IPS DF 6.9 (cell line): ENCODE measurements at places on chromosomes 1 and 21.

GRCh38 chr1:228429007-228429406 lies 12.3 kb upstream of the TRIM17 start:
- no peak for DNase-seq

- no peak for DNase-seq
Measured at GRCh38 chr1:70084314-70084915, 121.0 kb downstream of the LRRC40 start.

DNA sequence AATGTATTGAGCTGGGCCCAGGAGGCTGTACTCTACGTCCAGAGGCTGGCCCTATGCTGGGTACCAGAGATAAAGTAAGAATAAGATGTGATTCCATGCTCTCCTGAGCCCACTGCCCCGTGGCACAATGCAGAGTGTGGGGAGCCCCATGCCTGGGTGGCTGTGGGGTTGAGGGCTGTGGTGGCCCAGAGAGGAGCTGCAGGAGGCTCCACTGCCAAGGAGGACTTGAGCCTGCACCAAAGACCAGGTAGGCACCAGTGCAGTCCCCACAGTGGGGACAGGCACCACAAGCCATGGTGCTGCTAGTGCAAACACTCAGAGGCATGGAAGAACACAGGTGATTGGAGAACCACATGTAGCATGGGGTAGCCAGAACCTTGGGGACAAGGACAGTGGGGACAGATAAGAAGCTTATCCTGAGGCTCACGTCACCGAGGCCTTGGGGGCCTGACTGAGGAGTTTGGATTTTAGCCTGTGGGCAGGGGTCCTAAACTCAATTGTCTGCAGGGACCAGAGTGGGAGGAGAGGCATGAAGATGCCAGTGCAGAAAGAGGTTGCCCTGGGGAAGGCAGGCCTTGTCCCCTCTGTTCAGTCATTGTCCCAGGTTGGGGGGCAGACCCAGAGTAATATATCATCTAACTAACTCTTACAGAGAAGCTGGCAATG lies 21.9 kb upstream of the EPS8L3 start:
- no peak for DNase-seq

DNA sequence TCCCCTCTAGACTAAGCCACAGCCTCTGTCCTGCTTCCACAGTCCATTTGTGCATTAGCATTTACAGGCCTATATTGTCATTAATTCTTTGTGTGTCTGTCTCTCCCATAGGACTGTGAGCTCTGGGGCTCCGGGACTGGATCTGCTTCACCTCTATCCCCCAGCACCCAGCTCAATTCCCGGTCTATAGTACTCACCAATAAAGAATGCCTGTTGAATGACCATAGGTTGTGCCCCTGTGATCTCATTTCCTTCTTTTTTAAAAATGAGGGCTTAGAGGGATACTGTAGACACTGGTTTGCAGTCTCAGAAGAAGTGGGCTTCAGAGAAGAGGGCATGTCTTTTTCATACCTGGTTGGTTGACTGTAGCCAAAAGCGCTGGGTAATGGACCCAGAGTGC lies 8.8 kb upstream of the POU3F1 start:
- DNase-seq: no peak

DNA sequence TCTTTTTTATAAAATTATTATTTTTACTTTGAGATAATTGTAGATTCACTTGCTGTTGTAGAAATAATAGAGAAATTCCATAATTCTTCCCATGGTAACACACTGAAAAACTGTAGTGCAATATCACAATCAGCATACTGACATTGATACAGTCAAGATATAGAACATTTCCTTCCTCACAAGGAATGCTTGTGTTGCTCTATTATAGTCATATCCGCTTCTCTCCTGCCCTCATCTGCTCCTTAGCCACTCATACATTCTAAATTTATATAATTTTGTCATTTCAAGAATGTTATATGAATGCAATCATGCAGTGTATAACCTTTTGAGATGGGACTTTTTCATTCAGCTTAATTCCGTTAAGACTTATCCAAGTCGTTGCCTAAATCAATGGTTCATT lies 320.2 kb downstream of the BARHL2 start:
- DNase-seq: no peak

DNA sequence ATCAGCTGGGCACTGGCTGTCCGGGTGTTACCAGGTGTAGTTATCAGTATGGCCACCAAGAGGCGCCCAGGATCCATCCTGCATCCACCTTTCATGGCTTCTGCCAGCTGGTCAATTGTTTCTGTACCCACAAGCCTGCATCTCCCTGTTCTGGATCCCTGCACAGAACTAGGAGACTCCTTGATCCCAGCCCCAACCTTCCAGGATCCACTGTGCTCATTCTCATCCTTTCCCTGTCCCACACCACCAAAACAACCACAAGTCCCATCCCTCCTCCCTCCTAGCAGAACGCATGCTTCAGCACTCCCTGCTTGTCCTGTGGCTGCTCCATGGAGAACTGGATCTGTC lies 27.2 kb upstream of the FOXE3 start:
- DNase-seq: peak; percentile 41

DNA sequence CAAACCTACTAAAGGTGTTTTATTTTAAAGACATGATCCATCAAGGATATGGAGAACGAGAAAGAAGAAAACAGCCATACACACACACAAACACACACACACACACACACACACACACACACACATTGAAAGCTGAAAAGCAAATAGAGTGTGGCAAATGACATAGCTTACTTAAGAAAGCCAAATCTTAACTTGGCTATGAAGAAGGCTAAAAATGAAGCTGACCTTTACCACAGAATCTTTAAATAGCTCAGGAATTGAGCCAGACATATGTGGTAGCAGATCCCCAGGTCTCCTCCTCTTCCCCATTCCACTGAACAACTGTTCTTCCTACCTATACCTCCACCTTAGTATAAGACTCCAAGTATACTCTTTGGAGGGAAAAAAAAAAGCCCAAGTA lies 185.6 kb downstream of the CLEC20A start:
- no peak for DNase-seq

GRCh38 chr1:209772126-209772525 lies 12.2 kb downstream of the C1orf74 start:
- DNase-seq: no peak

DNA sequence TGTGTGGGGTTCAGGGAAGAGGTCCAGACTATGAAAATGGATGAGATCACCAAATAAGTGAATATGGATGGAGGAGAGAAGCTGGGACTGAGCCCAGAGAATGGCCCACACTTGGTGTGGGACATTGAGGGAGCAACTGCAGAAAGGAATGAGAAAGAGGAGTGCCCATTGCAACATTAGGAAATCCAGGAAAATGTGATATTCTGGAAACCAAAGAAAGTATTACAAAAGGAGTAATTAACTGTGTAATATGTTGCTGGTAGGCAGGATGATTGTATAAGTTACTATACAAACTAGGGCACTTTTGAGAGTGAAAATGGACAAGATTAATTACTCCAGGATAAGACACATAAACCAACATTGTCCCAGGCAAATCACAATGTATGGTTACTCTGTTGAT lies 59.8 kb upstream of the ARTN start:
- DNase-seq: no peak

DNA sequence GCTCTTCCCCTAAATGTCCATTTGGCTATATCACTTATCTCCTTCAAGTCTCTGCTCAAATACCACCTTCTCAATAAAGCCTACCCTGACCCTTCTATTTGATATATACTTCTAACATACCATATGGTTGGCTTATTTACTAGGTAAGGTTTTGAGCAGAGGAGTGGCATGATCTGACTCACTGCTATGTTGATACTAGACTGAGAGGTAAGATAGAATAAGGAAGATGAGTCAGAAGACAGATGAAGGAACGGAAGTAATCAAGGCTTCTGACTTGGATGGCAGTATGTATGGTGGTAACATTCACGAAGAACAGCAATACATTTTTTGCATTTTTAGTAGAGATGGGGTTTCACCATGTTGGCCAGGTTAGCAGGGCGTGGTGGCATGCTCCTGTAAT lies 4.8 kb upstream of the HRNR start:
- DNase-seq: no peak

DNA sequence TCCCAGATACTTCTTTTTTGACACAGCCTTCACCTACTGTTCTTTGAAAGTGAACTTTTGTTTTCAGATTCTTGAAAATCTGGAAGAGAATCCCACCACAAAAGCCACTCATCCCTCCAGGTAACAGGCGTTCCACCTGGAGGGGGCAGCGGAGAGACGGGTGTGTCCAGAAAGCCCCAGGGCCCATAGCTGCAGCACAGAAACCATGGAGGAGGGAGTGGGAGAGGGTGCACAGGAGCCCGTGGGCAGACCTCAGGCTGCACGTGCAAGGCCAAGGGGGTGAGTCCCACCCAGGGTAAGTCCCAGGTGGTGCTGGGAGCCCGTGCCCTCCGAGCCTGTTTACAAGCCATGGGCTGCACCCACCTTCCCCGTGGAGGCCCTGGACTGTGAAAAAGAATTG lies 86.5 kb downstream of the PSMG1 start:
- DNase-seq: peak; percentile 13

GRCh38 chr1:14352897-14353296 lies 245.6 kb upstream of the KAZN start:
- DNase-seq: no peak

GRCh38 chr1:24507405-24507804 lies 4.8 kb downstream of the RCAN3 start:
- no peak for DNase-seq

DNA sequence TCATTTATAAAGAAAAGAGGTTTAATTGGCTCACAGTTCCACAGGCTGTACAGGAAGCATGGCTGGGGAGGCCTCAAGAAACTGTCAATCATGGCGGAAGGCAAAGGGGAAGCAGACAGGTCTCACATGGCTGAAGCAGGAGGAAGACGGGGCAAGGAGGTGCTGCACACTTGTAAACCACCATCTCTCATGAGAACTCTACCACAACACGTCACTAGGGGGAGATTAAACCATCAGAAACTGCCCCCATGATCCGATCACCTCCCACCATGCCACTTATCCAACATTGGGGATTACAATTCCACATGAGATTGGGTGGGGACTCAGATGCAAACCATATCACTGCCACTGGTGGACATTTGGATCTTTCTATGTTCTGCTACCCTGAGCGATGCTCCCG lies 351.4 kb downstream of the NPHP4 start:
- DNase-seq: no peak

DNA sequence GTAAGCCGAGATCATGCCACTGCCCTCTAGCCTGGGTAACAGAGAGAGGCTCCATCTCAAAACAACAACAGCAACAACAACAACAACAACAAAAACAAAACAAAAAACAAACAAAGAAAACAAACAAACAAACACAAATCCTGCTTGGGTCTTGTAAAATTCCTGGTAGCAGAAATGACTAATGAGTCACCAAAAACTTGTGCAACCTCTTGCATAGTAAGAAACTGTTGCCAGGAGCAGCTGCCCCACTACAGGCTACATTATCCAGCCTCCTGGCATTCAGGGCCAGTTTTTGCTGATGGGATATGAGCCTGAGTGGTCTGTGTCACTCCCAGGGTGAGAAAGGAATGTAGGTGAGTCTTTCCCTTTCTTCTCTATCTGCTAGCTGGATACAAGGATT lies 245.4 kb downstream of the TNR start:
- no peak for DNase-seq

DNA sequence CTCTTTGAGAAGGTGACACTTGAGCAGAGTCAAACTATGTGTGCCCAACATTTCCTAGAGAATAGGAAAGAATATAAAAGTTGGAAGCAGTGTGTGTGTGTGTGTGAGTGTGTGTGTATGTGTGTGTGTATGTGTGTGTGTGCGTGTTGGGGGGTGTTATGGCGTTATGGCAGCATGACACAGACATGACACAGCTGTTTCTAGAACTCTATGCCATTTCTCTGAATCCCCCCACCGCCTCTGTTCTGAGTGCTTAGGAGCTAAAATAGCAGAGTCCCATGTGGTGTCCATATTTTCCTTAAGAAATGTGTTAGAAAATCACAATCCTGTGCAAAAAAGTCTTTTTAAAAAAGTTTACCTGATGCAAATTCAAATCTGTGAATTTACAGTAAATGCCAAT lies 556.1 kb downstream of the RWDD3 start:
- DNase-seq: no peak

DNA sequence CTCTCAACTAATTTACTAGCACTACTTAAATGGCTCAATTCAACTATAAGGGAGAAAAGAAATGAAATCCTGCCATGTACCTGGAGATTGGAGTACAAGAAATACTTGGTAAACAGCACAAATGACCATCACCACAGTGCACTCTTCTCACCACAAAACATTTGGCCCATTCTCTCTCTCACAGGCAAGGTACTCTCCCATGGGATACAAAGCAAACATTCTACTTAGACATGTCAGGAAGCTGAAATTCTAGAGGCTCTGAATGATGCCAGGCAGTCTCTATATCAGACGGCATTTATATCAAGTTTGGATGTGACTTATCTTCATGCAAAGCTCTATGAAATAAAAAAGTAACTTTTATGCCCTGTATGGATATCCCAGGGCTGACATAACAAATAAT lies 72.5 kb downstream of the DPT start:
- no peak for DNase-seq

GRCh38 chr1:82600314-82600713 lies 799.6 kb downstream of the ADGRL2 start:
- no peak for DNase-seq

- no peak for DNase-seq
Measured at GRCh38 chr1:214574598-214575411, 23.4 kb upstream of the PTPN14 start.

- no peak for DNase-seq
Measured at GRCh38 chr1:151526735-151527525, 13.2 kb upstream of the TUFT1 start.

DNA sequence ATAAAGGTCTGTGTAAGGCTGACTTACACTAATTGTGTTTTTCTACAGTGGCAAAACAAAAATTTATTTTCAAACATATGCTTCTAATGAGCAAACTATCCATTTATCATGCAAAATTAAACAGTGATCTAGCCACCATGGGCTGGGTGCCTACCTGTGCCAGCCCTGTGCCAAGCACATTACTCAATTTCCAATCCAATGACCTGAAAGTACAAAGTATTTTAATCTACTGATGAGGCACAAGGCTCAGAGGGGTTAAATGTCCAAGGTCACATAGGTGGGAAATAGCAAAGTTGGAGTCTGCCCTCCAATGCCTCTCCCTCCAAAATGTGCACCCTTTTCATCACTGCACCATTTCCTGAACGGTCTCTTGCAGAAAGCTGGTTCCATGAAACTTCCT lies 279.1 kb upstream of the FMN2 start:
- no peak for DNase-seq

DNA sequence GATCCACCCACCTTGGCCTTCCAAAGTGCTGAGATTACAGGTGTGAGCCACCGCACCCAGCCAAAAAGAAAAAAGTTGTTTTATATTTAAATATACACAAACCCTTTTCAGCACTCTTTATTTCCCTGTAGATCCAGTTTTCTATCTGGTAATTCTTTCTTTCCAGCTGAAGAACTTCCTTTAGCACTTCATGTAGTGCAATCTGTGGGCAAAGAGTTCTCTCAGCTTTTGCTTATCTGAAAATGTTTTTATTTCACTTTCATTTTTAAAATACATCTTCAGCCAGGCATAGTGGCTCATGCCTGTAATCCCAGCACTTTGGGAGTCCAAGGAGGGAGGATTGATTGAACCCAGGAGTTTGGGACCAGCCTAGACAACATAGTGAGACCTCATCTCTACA lies 28.5 kb upstream of the HYI start:
- DNase-seq: no peak

- no peak for DNase-seq
Measured at GRCh38 chr21:31922881-31923280, 50.1 kb downstream of the HUNK start.

GRCh38 chr1:162285149-162285561 lies 91.5 kb downstream of the SPATA46 start:
- DNase-seq: no peak

- DNase-seq: no peak
Measured at GRCh38 chr1:196910215-196910614, 22.4 kb downstream of the CFHR4 start.

- DNase-seq: no peak
Measured at GRCh38 chr21:43997766-43998742, 14.1 kb upstream of the TRAPPC10 start.
